Stimulated activated CD4-positive, alpha-beta T cell treated with anti-CD3 and anti-CD28 coated beads, Interleukin-4, amount 100 ng/mL, for 4 hours (primary cell): ENCODE measurements at places on chromosomes 7 and 10.

- DNase-seq: no peak
These were observed 34.4 kb upstream of the FAM20C start for GRCh38 chr7:157771-158625.

GRCh38 chr10:72170263-72170662 lies 45.5 kb upstream of the ANAPC16 start:
- no peak for DNase-seq

GRCh38 chr7:82247814-82248433 lies 195.7 kb downstream of the CACNA2D1 start:
- DNase-seq: no peak

GRCh38 chr7:46604241-46604661 lies 683.2 kb upstream of the IGFBP3 start:
- no peak for DNase-seq

GRCh38 chr10:70191972-70192305 lies 21.6 kb upstream of the SAR1A start:
- DNase-seq: no peak

GRCh38 chr10:14476641-14477407 lies 146.1 kb upstream of the FRMD4A start:
- no peak for DNase-seq

DNA sequence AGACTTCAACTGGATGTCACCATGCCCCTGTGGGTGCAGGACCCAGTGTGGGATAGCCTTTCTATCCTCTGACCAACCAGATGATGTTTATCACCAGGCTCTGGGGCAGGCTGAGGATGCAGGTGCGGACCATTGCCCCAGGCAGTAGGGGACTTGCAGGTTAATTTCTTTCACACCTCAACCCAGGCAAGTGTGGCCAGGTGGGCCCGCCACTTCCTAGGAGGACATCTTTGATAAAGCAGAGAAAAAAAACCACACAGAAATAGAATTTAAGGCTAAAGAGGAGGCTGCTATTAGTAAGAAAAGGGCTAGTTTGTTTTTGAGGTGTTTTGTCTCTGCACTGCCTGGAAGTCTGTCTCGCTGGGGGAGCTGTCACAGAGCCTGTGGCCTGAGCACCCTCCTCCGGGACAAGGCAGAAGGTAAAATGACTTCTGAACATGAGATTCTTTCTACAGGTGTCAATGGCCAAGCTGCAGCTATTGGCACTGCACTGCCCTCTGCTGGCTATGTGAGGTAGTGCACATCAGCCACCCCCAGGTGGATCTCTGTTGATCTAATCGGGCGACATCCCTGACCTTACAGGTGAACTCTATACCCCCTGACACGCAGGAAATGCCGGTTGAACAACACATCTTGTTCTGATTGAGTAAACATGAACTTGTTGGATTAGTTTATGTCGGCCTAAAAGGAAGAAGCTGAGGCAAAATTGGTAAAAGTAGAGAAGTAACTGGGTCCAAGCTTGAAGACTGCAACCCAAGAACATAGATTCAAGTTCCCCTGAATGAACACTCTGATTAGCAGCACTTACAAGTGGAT lies 21.0 kb downstream of the UPP1 start:
- DNase-seq: peak; percentile 82

DNA sequence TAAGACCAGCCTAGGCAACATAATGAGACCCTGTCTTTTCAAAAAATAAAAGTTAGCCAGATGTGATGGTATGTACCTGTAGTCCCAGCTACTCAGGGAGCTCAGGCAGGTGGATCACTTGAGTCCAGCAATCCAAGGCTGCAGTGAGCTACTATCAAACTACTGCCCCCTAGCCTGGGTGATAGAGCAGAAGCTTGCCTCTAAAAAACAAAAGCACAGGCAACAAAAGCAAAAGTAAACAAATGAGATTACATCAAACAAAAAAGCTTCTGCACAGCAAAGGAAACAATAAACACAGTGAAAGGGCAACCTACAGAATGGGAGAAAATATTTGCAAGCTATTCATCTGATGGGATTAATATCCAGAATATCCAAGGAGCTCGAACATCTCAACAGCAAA lies 65.4 kb downstream of the FANK1 start:
- DNase-seq: no peak

DNA sequence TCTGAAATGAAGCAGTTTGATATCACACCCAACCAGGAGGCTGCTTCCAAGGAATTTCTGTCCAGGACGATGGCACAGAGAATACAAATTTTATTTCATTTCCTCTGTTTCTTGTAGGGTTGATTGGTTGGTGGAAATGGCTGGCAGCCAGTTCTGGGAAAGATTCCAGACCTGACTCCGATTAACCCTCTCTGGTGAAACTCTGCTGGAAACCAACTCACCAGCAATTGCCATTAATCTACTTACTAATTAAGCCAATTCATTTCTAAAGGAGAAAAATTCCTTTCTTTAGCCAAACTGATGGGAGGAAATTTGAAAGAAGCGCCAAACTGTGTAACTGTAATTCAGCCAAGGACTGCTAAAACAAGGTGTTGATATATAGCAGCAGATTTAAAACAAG lies 10.7 kb downstream of the PTF1A start:
- no peak for DNase-seq

DNA sequence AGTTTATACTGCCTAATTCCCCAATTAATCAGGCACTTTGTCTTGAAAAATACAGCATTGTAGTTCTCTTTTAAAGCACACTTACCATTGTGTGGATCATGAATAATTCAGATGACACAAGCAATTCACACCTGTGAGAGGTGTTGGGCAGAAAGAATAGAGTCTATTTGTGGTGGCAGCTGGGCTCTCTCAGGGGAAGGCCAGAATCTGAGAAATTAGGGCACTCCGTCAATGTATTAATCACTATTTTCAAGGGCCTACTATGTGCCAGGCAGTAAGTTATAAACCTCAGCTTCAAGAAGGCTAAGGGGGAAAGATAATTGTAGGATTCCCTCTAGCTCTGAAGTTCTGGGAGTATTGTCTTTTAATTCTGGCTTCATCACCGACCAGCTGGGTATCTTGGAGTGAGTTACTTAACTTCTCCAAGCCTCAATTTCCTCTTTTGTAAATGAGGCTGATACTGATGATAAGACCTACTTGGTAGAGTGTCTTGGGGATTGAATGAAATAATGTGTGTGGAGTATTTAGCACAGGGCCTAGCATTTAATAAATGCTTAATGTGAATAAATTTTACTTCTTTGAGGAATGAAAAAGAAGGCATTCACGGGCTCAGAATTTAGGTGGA lies 2.5 kb downstream of the CHN2 start:
- DNase-seq: no peak

- no peak for DNase-seq
These were observed 393.6 kb upstream of the STEAP1 start for GRCh38 chr7:89760690-89761089.

DNA sequence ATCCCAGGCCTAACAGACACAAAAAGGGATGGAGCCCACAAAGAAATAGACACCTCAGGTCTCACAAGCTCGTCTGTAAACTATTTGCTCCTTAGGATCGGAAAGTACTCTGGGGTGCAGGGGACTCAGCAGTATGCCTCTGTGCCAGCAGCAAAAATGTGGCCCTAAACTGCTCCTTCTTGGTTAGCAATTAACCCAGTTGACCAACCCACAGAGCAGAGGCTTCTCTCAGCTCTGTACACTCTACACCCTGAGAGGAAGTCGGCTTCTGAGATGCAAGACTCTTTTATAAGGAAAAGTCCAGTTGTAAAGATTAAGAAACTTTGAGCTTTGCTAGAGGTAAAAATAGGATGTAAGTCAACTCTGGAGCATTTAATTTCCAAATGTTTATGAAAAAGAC lies 156.3 kb upstream of the PRSS58 start:
- DNase-seq: no peak

DNA sequence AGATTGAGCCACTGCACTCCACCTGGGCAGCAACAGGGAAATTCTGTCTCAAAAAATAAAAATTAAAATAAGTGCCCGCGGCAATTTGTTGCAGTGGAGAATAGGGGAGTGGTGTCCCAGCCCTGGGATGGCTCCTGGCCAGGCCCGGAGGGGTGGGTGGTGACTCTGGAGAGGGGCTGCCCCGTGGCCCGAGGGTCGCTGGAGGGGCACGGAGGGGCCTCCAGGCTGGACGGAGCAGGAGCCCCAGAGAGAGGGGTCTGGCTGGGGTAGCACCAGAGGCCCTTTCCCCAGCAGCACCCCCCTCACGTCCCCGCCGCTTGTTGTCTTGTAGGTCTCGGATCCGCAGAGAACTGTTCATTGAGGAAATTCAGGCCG lies 38.6 kb upstream of the SH2B2 start:
- DNase-seq: no peak

DNA sequence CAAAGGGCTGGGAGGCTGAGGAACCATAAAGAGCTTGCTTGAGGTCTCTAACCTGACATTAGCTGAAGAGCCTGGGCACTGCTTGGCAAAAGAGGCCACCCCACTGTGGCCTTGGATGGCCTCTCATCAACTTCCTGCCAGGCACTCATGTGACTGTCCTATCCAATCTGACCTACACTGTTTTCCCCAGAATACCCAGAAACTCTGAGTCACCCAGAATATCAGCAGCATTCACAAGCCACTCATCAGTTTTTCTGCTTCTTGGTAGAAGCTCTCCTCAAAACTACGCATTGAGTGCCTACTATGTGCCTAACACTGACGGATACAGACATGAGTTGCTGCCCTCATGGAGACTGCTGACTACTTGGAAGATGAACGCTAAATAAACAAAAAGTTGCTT lies 4.1 kb upstream of the NT5C2 start:
- DNase-seq: no peak

GRCh38 chr10:26952094-26952493 lies 91.3 kb upstream of the ABI1 start:
- DNase-seq: no peak

GRCh38 chr10:86674912-86675311 lies 6.6 kb downstream of the LDB3 start:
- no peak for DNase-seq

DNA sequence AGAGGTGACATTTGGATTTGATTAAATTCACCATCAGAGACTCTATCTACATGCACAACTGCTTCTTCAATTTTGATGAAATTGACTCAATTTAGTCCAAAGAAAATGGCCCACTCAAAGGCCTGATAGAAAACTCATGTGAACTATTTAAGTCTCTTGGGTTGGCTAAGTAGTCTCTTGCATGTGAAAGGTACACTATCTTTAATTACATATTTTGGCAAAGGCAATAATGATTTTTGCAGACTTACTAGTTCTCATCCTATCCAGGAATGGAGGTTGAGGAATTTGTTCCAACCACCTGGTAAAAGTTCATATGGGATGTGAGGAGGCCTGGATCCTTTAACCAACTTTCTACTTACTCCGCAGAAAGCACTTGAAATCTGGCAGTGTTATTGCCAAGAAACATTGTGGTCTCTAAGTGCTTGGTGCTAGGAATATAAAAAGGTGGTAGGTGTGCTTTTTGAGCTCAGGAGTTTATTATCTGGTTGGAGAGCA lies 618.6 kb upstream of the MKI67 start:
- no peak for DNase-seq

DNA sequence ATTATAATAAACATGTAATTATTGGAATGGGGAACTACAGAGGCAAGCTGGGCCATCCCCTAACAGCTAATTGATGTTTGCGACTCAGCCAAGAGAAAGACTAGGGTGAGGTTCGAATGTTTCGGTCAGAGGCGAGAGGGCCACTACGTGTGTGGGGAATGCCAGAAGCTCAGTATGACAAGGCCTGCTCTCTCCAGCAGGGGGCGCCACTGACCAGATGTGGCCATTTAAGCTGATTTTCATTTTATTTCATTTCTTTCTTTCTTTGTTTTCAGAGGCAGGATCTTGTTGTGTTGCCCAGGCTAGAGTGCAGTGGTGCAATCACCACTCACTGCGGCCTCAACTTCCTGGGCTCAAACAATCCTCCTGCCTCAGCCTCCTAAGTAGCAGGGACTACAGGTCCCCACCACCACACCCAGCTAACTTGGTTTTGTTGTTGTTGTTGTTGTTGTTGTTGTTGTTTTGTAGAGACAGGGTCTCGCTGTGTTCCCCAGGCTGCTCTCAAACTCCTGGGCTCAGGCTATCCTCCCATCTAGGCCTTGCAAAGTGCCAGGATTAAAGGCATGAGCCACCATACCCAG lies 38.1 kb downstream of the TMEM130 start:
- DNase-seq: no peak

DNA sequence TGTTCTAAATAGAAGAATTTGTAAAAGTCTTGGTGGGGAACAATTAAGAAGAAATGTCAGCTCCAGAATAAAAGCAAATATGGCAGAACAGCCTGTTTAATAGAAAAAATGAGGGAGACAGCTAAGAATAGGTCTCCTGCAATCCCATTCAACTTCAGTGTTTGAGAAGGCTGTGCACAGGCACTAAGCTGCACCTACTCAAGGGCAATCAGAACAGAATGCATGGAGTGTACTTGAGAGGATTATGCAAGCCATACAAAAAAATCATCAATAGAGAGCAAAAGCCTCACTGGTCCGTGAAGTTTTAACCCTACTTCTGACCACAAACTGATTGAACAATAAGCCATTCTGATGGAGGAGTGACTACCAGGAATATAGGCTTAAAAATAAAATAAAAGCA lies 690.7 kb upstream of the PCDH15 start:
- no peak for DNase-seq

DNA sequence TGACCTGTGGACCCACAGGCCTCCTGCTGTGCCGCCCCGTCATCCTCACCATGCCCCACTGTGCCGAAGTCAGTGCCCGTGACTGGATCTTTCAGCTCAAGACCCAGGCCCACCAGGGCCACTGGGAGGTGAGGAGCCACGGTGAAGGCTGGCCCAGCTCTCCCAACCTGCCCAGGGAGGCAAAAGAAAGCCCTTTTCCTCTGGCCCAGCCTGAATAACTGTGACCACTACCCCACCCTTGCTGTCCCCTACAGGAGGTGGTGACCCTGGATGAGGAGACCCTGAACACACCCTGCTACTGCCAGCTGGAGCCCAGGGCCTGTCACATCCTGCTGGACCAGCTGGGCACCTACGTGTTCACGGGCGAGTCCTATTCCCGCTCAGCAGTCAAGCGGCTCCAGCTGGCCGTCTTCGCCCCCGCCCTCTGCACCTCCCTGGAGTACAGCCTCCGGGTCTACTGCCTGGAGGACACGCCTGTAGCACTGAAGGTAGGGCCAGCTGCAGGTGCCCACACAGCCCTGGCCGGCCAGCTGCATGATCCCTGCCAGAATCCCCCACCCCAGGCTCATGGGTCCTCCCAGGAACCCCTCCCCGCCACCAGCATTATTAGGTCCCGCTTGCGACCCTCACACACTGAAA lies 25.5 kb upstream of the SLC29A3 start:
- DNase-seq: no peak

- DNase-seq: no peak
These were observed 112.3 kb upstream of the FAM133B start for GRCh38 chr7:92702535-92702934.

GRCh38 chr7:54426406-54426805 lies 115.8 kb upstream of the VSTM2A start:
- no peak for DNase-seq
